ENCODE measurements at places on chromosomes 6 and 20.

GRCh38 chr6:111534231-111534751 is 51.3 kb upstream of the REV3L start:
- DNase-seq: peak; percentile 80

- no peak for DNase-seq
These were observed 198.6 kb upstream of the THBS2 start for GRCh38 chr6:169452117-169452868.

GRCh38 chr6:148415511-148416260 is 73.0 kb downstream of the SASH1 start:
- no peak for DNase-seq

DNA sequence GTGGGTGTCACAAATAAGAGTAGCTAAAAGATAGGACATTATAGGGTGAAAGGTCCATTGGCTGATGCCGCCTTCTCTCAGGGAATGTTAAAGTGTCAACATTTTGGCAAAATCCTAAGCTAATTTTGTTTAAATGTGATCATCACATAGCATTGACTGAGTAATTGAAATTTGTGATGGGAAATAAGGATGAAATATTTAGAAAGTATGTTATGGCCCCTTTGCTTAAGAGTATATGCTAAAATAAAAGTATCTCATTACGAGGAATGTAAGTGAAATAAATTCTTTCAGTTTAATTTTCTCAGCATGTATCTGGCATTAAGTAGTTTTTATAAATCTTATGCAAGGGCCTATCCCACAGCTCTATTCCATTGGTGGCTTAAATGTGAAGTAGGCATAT is 229.2 kb downstream of the PRL start:
- no peak for DNase-seq

DNA sequence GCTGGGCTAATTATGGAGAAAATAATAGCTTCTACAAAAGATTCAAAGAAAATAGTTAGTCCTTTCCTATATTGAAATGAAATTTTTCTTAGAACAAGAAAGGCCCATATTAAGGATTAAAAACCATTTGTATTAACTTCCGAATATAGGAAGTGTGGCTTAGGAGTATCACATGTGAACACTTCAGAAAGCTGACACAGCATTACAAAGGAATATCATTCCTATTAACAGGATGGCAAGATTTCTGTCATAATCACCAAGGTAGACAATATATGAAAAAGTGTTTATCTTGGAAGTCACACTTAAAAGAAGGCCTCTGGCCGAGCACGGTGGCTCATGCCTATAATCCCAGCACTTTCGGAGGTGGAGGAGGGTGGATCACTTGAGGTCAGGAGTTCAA is 5.4 kb upstream of the LATS1 start:
- no peak for DNase-seq
